ENCODE measurements at places on chromosomes 12 and 14. TPM values are rescaled to one million over a fixed set of nuclear protein-coding genes. Genes with fewer than 3 reads are reported as not detected.

HPD gene
- 0.72 TPM for total RNA-seq

DNA sequence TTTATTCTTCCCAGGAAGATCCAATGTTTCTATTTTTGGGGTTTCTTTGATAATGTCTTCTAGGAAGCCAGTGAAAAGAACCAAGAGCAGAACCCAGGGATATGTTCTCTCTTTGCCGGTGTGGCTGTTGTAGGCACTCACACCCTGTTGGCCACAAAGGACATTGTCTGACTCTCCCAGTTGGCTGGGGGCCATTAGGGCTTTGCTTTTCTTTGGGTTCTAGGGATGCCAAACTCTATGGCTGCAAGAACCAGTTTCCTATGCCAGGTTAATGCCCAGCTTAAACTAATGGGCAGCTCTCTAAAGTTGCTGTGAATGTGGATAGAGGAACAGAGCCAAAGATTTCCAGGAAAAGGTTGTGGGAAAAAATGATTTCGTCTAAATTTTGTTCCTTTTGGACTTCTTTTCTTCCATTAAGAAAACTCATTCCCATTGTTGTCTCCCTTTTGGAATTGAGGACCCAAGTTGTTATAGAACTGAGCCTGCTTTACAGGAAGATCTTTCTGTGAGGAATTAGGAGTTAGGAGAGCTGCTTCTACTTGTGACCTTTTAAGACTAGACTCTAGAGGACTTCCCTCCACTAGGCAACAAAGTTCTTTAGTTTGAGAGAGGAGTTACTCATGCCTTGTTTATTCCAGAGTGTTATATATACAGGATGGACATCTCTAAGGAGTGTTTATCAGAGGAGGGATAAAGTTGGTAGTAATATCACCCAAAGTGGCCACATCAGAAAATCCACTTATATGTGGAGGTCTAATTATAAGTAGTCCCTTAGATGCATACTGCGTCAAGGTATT lies 13.1 kb downstream of the COPZ1 start:
- DNase-seq: no peak

DNA sequence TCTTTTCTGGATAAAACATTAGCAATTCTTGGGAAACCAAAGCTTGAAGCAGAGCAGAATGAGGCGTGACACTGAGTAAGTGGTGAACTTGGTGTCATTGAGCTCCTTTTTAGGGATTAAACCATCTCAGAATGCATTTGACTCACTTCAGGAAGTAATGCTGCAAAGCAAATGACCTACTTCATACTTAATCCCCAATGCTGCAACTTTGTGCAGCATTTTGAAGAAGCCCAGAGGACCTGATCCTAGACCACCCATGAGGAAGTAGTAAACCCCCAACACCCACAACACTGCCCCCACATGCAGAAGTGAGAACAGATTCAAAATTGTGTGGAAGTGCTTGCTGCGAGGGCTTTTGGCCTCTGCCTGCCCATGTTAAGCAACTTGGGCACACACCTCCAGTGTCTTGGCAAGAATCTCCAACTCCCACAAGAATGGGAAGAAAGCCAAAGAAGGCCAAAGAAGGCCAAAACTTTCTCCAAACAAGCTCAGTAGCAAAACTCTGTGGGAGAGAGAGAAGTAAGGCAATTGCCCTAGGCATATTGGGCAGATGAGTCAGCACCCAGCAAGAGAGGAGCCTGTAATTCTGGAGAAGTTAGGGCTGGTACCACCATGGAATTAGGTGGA lies 69.2 kb upstream of the ETV6 start:
- no peak for DNase-seq

DNA sequence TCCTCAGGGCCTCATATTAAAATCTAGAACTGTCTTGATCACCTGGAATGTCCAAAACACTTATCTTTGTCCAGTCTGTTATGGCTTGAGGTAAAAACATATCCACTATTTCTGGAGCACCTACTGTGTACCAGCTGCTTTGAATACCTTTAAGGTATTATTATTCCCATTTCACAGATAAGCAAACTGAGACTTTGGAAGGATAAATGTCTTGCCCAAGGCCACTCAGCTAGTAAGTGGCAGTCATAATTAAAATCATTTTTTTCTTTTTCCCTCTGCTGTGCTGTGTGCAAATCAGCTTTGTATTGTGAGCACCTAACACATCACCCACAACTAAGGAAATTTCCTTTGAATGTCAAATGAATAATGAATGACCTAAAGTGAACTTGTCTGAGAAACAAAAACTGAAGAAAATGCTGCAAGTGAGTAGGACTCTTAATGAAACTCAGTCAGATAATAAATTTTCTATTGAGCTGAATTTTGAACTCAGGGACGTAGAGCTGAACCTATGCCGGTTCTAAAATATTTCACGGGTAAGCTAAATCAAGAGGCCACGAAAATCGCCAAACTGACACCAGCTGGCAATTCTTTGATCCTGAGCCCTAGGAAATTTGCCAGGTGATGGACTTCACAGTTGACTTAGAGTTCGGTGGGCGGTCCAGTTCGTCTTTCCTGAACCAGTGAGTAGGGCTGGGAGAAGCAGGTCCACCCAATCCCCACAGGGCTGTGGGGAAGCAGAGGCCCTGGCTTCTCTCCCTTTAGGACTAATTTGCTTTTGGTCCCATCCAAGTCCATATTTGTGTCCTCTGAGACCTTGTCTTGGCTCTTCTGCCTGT lies 159.7 kb upstream of the PWP1 start:
- DNase-seq: no peak

DNA sequence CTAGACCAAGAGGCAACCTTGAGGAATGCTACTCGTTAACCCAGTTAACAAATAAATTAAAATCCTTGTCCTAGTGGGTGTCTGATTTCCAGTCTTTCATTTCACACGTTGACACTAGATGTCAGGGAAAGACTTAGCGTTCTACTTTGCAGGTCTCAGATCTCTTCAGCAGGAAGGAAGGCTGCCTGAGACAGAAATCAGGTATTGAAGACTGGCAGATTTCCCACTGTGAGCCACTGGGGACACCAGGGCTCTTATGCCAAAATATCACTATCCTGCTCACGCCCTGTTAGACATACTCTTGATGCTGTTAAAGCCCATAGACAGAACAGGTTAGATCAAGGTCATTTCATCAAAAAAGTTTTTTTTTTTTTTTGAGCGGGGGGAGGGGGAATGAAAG lies 33.0 kb downstream of the EMP1 start:
- DNase-seq: no peak

All from spinal cord (tissue), 10 donors.